ENCODE measurements at places on chromosomes 6 and 20.

DNA sequence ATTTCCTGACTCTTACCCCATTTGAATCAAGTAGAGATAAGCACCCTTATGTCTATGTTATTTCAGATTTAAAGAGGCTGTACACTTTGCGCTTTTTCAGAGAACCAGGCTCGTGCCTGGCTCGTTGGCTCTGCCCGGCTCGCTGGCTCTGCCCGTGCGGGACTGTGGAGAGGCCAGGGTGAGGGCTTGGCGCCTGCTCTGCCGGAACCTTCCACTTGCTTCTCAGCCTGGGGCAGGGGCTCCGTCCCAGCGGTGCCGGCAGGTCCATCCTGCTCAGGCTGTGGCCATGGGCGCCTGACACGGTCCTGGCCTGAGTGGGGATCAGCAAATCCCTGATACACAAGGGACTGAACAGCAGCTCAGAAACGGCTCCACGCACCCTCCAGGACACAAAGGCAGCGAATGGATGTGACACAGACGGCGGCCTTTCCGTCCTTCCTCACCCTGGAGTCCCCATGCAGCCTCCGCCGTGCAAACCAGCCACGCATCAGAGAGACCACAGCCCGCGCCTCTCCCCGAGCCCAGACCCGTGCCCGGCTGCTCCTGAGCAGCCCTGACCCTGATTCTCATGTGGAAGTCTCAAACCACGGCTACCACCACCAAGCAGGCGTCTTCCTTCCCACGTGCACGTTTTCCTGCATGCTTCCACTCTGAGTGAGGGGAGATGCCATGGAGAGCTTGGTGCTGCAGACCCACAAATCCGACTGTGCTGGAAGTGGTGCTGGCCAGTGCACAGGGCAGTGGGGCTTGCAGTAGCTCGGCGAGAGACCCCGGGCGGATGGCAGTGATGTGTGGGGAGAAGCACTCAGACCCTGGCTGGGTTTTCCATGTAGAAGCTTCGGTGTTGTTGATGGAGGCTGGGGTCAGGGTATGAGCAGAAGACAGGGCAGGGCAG lies 233.9 kb downstream of the ERMARD start:
- DNase-seq: no peak

DNA sequence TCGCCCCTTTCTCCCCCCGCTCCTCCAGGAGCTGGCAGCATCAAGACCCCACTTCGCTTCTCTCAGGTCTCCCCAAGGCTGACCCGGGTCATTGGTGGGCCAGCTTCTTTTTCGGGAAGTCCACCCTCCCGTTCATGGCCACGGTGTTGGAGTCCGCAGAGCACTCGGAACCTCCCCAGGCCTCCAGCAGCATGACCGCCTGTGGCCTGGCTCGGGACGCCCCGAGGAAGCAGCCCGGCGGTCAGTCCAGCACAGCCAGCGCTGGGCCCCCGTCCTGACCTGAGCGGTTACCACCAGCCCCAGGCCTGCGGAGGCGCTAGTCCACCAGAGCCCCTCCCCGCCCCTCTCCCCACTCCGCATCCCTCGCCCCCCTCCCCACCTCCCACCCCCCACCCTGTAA lies 1.0 kb downstream of the PPDPF start:
- DNase-seq: no peak

DNA sequence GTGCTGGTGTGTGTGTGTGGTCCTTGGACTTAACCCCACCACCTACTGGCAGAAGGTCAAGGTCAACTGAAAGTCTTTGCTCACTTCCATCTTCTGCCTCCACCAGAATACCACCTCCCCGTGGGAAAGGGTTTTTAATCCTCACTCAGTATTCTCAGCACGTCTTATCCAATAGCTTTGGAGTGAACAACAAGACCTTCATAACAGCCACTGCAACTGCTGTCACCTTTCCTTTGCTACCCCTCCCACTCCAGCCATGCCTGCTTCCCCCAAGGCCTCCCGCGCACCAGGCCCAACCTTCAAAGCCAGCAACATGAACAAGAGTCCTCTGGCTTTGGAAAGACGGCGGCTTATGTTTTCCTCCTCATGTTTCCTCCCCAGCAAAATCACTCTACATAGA lies 787 bp upstream of the BTN2A2 start:
- DNase-seq: no peak

DNA sequence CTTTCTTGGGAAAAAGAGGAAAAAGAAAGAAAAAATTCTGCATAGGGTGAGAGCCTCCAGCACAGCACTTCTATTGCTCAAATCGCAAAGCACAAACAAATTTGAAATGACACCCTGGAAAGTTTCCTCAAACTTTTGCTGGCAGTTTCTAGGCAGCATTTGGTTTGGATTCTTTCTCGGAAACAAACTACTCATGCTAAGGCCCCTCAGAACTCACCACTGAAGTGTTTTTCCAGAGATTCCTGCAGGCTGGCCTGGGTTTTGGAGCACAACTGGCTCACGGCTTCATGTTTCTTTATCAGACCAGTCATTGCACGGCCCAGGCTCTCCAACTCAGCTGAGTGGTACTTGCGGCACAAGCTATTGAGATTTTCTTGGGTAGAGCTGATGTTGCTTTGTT lies 237.8 kb downstream of the SYNE1 start:
- DNase-seq: no peak

GRCh38 chr6:160054271-160054670 lies 67.3 kb upstream of the SLC22A1 start:
- DNase-seq: no peak

GRCh38 chr20:37970856-37971245 lies 62.4 kb downstream of the TTI1 start:
- no peak for DNase-seq

Data from stimulated activated CD4-positive, alpha-beta T cell treated with anti-CD3 and anti-CD28 coated beads, Interleukin-4, amount 100 ng/mL, for 4 hours (primary cell).